Naive B cell (primary cell): ENCODE measurements at places on chromosomes 3 and 15.

- DNase-seq: no peak
These were observed 1.9 kb upstream of the TNFSF10 start for GRCh38 chr3:172525116-172525613.

DNA sequence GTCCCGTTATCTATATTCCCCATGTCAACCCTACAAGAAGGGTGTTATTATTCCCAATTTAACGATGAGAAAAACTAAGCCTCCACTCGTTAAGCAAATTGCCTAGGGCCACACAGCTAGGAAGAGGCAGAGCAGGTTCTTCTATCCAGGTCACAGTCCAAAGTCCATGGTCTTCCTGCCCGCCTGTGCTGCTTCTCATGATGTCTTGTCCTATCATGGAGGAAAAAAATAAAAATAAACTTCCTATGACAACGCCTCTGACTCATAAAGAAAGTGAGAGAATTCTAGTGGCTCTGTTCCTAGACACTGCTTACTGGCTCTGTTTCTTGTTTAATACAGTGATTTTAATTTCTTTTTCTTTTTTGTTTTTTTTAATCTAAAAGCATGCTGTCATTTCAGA is 9.7 kb downstream of the COL8A1 start:
- no peak for DNase-seq

GRCh38 chr3:68059628-68060152 is 405.3 kb upstream of the SUCLG2 start:
- DNase-seq: no peak

DNA sequence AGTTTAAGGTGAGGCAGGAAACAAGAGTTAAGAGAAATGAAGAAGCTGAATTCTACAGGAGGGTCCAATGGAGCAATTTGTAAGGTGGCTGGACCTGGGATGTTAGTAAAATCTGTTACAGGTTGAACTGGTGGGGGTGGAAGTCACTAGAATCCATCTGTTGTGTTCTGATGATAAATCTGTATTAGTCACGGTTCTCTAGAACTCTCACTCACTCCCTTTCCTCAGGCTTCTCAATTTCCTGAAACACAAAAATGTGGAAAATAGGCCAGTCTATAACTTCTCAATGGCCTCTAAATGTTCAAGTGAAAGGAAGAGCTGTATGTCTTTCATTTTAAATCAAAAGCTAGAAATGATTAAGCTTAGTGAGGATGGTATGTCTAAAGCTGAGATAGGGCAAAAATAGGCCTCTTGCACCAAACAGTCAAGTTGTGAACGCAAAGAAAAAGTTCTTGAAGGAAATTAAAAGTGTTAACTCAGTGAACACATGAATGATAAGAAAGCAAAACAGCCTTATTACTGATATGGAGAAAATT is 180.2 kb upstream of the CBLB start:
- no peak for DNase-seq

- no peak for DNase-seq
These were observed 584.4 kb downstream of the GRM7 start for GRCh38 chr3:7445331-7445730.

GRCh38 chr3:118973050-118973449 is 61.6 kb downstream of the IGSF11 start:
- no peak for DNase-seq

DNA sequence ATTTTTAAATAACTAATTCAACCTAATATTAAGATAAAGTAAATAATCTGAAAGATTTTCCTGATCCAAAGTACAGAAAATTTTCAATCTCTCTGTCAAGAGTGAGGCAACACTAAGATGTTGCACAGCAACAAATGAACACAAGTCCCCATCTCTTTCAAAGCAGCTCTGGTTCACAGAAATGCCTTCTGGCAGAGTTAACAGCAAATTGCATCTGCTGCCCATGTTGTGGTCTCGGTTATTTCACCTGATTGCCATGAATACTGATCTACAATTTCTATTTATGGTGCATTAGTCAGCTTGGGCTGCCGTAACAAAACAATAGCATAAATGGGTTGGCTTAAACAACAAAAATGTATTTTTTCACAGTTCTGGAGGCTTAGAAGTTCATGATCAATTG is 167.3 kb downstream of the BCHE start:
- no peak for DNase-seq
